ENCODE measurements at places on chromosomes 7 and 10.

GRCh38 chr7:31735991-31736982, 49.3 kb downstream of the PPP1R17 start:
- DNase-seq: no peak

- DNase-seq: no peak
Observed at GRCh38 chr7:110461621-110462020, 629.3 kb upstream of the LRRN3 start.

DNA sequence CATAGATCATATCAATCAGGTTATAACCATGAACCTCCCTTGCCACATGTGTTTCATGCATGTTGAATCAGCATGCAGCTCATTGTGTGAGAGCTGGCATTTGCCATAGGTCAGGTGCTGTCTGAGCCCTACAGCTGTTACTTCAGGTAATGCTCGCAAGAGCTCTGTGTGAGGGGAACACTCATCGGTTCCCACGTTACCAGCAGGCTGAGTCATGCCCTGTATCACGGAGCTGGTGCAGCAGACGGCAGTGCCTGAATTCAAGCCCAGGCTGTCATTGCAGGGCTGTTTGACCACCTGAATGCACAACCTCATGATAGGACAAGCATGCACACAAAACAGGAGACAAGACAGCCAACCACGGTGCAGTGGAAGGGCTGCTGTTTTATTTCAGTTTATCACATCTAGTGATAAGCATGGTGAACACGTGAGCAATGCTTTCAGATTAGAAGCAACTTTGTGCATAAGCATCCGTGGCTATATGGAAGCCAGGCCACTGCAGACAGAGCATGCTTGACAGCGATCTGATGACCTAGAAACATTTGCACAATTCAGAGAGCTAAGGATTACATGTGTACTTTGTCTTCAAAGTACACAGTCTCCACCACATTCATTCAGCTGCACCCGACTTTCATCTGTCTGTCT, 56.4 kb upstream of the PFKP start:
- DNase-seq: no peak

- no peak for DNase-seq
Observed at GRCh38 chr7:87225696-87226095, 6.2 kb upstream of the TMEM243 start.

DNA sequence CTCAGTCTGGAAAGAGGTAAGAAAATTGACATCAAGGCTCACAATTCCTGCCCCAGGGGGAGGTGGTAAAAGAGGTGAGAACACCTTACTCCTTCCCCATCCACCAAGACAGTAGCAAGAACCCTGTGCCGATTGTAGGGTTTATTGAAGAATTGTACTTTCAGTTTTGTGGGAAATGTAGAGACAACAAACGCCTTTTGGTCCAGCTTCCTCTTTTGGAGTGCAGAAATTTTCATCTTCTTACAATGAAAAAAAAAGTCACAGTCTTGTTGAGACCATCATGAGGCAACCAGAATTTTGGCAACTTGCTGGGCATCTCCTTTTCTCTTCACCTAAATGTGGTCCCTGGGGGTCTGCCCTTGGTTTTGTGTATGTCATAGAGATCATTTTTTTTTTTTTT, 217.7 kb downstream of the TMEM178B start:
- no peak for DNase-seq

GRCh38 chr7:26375726-26376174, 84.1 kb downstream of the SNX10 start:
- no peak for DNase-seq

DNA sequence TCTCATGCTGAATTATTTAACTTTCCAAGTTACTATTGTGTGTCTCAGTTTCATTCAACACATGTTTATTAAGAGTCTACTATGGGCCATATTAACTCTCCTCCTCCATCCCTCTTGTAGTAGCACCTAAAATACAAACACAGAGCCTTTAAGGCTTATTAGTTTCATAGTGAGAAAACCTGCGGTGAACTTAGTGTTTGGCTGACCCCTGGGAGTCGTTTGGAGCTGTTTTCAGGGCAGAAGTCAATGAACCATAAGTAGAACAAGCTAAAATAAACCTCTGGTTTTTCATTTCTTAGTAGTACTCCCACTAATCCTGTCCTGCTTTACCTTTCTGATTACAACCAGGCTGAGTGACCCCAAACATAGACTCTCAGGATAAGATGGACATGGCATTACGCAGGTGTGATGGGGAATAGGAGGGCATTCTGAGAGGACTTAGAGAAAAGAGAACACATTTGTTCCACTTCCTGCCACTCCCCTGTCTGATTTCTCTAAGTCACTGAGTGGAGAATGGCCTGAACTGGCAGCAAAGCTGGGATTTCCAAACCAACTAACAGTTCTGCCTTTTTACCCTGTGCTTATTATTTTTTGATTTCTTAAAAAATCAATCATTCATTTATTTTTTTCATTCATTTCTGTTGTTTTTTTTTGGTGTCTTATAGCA, 74.5 kb downstream of the LRMDA start:
- DNase-seq: no peak
